HS-27A (cell line): ENCODE measurements at places on chromosomes 2 and 18.

DNA sequence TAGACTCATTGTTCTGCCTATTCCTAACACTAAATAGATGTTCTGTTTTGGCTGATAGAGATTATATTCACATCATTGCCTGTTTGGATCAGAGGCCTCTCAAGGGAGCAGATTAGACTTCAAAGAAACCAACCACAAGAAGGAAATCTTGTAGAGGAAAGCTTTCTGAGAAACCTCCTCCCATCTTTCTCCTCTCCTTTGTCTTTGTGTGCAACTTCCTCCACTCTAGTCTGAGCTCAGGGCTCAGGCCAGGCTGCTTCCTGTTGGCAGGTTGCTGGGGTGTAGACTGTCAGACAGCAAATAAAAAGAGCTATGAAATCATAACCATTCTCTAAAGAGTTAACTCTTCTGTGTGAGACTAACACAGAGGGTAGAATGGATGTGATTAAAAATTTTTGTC is 113.0 kb downstream of the TGFA start:
- DNase-seq = no peak

DNA sequence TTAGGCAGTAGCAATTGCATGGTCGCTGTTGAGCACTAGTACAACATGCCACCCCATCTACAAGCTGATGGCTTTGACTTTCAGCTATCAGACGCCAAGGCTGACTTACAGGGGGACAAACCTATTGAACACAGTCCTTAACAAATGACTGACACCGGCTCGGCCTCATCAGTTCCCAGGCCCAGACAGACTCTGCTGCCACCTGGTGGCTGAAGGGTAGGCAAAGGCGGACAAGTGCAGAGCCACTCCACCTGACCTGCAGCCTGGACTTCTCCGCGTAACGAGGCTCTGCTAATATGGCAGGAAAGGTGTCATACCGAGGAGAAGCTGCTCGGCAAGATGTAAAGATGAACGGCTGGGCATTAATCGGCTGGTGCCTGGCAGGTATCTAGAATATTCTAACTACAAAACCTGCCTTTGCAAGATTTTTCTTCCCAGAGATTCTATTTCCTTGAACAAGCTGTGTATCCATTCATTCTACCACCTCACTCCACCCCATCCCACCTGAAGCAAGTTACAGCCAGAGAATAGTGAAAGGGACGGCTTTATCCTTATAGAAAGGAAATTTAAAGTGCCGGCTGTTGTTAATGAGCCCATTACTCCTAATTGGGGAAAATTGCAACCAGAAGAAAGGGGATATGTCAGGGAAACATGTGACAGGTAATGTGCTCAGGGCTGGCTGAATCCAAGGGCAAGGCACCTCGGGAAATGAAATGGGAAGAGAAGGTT is 67.4 kb downstream of the STEAP3 start:
- DNase-seq = peak; percentile 41

- no peak for DNase-seq
These were observed 33.6 kb downstream of the HJURP start for GRCh38 chr2:233820774-233821105.

GRCh38 chr18:10877987-10878386 is 271.4 kb downstream of the PIEZO2 start:
- DNase-seq = no peak

DNA sequence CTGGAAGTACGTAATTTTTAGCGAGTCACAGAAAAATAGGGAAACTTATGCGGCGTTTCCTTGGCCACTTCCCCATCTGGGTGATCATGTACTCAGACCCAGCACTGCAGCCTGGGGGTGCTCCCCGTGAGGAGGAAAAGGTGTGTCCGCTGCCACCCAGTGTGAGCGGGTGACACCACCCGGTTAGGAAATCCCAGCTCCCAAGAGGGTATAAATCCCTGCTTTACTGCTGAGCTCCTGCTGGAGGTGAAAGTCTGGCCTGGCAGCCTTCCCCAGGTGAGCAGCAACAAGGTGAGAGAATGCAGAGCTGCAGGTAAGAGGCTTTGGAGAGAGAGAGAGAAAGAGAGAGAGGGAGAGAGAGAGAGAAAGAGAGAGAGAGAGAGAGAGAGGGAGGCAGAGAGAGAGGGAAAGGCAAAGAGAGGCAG is at the start of gene IL1R2:
Gene IL1R2 (plus strand): TSS at position 240 of the 425 bp plus-strand sequence. CDS start 16,616 bp downstream, outside the sequence.
- no peak for DNase-seq

GRCh38 chr2:211836409-211836808 is 702.2 kb downstream of the ERBB4 start:
- no peak for DNase-seq

DNA sequence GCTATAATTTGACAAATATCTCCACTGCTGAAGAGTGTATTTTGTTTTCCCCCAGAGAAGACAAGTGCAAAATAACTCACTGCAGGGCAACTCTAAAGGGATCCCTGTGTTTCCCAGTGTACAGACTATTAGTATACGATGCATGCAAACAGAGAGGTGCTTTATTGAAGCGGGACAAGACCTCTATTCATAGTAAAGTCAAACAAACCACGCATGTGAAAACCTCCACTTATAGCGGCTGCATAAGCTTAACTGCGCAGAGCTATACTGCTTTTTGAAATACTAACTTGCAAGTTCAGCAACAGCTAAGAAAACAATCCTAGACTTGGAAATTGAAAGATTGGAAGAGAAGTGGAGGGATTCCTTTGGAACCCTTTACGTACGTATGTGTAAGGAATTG is 15.6 kb downstream of the RNF144A start:
- no peak for DNase-seq

DNA sequence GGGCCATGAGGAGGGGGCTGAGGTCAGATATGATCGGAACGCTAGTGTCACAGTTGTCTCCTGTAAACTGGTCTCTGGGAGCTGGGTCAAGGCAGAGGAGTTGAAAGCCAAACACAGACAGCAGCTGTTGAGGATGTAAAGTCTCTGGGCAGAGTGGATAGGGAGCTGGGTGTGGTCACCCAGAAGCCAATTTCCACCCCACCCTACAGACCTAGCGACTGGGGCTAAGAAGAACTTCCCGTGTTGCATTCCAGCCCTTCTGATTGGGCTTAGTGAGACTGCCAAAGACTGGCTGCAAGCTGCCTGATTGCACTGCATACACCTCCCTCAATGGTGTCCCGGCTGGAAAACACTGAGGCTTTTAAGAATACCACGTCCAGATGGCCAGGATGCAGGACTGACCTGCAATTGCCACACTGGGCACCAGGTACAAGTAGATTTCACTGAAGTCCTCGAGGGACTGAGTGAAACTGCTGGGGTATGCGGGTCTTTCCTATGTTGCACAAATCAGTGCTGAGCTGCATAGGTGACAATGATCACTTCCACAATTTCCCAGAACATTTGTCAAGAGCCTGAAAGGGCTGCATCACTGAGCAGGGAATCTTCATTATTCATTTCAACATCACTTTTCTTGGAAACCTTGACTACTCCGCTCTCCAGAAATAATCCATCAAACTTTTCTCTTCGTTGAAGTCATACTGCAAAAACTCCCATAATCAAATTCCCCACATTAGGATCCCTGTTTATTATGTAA is 43.1 kb upstream of the EML4 start:
- DNase-seq = no peak

DNA sequence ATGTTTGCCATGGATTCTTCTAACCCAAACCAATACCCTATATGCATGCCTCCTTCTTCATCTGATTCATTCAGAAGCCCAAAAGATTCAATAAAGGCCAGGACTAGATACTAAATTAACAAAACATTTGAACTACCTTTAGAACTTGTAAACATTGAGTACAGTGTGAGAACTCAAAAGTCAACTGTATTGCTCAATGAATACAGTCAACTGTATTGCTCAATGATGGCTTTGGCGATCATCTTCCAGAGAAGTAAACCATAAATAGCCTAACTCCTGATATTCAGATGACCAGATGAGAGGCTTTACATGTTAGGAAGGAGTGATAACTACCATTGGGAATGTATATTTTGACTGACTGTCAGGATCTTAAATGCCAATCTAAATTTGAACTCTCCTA is 206.5 kb upstream of the ITGA4 start:
- no peak for DNase-seq

GRCh38 chr2:57882895-57883515 is 163.6 kb upstream of the VRK2 start:
- DNase-seq = no peak

- DNase-seq = no peak
These were observed 222.4 kb upstream of the RBBP8 start for GRCh38 chr18:22710673-22711191.

DNA sequence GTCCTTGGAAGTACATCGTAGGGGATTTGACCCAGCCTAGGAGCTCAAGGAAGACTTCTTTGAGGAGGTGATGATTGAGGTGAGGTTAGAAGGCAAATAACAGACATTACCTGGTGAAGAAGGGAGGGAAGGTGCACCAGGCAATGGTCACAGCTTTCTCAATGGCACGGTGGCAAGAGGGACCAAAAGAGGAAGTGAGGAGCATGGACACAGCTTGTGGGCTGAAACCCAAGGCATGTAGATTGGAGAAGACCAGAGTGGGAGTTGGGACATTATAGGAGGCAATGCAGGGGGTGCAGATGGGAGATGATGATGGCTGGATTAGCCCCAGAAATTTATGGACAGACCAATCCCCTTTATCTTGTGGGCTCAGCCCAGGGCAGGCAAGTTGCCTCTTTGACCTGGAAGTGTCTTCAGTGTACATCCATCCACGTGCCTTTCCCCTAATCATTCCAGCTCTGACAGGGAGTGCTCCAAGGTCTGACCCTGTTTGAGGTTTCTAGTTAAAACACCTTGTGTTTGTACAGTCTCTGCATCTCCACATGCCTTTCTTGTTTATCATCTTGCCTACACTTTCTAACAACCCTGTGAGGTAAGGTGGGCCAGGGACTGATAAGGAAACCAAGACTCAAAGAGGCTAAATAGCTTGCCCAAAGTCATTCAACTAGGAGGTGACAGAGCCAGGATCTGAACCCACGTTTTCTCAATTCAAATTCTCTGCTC is 59.1 kb downstream of the NRP2 start:
- DNase-seq = no peak

GRCh38 chr2:124804014-124804940 is 779.2 kb downstream of the CNTNAP5 start:
- no peak for DNase-seq

DNA sequence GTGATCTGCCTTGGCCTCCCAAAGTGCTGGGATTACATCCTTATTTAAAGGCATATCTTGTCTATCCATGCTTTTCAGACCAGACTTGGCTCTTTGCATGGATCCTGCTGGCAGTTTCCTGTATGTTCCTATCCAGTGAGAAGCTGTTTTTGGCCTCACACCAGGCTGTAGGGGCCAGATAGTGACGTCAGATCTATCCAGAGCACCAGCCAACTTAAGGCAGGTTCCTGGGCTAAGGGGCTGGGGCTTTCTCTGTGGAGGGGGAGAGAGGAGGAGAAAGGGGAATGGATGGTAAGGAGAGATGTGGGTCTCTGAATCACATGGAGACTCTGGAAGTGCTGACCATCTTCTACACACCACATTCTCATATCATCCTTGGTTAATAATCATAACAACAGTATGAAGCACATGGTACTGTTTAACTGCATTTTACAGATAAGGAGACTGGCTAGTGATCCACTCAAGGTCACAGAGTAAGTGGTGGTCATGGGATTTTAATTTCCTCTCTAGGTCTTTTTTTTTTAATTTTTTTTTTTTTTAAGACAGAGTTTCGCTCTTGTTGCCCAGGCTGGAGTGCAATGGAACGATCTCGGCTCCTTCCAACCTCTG is 2.0 kb upstream of the FAM117B start:
- no peak for DNase-seq

DNA sequence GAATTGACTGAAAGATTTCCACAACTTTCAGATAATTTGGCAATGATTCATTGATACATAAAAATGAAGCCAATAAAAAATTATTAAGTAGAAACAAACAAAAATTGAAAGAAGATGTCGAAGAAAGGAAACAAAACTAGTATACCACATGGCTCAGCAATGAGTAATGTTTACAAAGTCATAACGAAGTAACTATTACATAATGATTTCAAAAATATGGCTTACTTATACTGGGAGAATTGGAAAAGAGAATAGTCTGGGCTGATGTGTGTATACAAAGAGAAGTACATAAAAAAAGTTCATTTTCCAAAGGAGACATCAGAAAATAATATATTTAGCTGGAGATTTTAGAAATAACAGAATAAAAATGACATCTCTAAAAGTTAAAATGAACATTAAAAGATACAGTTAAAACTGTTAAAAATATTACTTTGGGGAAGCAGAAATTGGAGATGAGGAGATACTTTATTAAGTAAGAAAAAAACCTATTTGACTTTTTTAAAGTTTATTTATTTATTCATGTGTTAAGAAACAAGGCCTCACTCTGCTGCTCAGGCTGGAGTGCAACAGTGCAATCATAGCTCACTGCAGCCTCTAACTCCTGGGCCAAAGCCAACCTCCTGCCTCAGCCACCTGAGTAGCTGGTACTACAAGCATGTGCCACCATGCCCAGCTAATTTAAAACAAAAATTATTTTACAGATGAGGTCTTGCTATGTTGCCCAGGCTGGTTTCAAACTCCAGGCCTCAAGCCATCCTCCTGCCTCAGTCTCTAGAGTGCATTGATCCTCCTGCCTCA is 409.7 kb upstream of the PIK3C3 start:
- DNase-seq = no peak

GRCh38 chr2:8681786-8682692 is at the start of gene ID2:
Gene ID2, plus strand, starts transcription at chr2:8682056. Its CDS starts 110 bp downstream, at chr2:8682166.
- peak; percentile 72 for DNase-seq

GRCh38 chr18:79071503-79072210 is 2.5 kb downstream of the ATP9B start:
- no peak for DNase-seq

DNA sequence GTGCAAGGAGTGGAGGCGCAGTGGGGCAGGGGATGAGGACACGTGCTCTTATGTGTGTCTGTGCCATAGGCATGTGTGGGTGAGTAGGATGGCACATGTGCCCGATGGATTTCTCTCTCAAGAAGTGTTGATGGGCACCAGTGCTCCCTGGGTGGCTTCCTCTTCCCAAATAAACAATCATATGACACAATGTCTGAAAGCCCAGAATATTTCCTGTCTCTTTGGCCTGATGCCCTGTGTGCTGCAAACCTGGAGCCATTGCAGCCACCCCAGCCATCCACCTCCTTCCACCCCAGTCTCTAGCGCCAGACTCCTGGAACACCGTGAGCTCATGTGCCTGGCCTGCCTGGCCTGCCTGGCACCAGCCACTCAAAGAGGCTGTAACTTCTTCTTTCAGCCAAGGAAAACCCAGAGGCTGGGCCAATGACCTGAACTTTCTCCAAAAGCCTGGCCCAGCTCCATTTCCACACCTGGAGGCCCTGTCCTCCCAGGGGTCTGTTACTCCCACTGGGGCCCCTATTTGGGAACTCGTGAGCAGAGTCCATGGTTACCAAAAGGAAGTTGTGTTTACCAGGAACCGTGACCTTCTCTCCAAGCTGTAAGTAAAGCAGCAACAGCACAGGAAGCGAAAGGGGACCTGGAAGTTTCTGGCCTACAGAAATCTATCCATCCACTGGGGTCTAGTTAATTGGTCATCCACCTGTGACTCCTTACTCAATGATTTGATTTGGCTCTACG is 9.5 kb upstream of the ZBTB7C start:
- no peak for DNase-seq

DNA sequence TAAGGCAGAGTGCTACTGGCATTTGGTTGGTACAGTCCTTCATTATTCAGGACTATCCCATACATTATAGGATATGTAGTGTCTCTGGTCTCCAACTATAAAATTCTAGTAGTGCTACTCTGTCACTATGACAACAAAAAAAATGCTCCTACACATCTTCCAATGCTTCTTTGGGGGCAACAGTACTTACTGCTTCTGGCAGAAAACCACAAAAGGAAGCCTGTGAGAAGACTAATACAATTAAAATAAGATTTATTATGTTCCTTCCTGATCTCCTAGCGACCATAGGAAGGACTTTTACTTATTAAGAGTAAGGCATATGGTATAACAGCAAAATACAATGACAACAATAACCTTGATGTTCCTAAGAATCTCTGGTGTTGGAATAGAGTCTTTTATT is 48.4 kb upstream of the CPO start:
- DNase-seq = no peak
